ENCODE measurements at places on chromosomes 4 and X.

GRCh38 chr4:74755486-74755885 lies 38.8 kb downstream of the BTC start:
- no peak for DNase-seq

DNA sequence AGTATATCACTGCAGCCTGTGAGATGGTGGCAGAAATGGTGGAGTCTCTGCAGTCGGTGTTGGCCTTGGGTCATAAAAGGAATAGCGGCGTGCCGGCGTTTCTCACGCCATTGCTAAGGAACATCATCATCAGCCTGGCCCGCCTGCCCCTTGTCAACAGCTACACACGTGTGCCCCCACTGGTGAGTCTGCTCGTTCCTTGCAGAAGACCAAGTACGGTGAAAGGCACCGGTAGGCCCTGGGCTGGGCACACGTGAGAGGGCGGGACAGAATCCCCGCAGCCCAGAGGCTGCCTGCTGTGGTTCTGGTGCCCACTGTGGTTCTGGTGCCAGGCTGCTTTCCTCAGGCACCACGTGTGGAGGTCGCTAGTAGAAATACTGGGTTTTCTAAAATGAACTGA lies 31.2 kb upstream of the MSANTD1 start:
- DNase-seq: no peak

DNA sequence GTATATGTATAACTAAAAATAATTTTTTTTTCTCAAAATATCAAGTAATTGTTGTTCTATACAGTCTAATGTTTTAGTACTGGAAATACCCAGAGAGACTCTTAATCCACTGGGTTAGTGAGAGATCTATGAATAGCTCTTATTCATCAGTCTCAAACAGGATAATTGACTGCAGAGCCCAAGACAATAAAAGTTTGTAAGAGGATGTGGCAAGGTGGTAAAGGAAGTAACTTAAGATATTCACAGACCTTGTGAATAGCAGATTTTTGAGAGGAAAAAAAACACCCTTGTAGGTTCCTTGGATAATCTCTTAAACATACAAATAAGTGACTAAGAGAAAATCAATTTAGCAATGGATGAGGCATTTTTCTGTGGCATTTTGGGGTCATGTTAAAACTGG lies 210.9 kb upstream of the FAM241A start:
- DNase-seq: no peak

GRCh38 chr4:40176602-40177001 lies 20.2 kb upstream of the RHOH start:
- DNase-seq: no peak

- no peak for DNase-seq
Observed at GRCh38 chr4:185165605-185166063, 22.6 kb downstream of the SLC25A4 start.

- DNase-seq: peak; percentile 57
Observed at GRCh38 chrX:40273356-40274050, 175.7 kb upstream of the BCOR start.

DNA sequence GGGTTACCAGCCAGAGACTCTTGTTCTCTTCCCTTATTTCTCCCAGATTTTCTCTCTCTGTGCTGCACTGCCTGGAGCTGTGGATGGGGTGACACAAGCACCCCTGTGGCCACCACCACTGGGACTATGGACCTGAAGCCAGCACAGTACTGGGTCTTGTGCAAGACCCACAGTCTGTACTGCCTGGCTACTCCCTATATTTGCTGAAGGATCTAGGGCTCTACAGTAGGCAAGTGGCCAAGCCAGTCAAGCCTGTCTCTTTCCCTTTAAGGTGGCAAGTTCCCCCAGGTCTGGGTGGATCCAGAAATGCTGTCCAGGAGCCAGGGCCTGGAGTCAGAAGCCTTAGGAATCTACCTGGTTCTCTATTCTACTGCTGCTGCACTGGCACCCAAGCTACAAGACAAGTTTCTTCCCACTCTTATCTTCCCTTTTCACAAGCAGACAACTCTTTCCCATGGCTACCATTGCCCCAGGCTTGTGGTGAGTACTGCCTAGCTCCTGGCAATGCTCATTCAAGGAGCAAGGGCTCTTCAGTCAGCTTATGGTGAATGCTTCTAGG lies 28.4 kb upstream of the CT47A1 start:
- DNase-seq: no peak

DNA sequence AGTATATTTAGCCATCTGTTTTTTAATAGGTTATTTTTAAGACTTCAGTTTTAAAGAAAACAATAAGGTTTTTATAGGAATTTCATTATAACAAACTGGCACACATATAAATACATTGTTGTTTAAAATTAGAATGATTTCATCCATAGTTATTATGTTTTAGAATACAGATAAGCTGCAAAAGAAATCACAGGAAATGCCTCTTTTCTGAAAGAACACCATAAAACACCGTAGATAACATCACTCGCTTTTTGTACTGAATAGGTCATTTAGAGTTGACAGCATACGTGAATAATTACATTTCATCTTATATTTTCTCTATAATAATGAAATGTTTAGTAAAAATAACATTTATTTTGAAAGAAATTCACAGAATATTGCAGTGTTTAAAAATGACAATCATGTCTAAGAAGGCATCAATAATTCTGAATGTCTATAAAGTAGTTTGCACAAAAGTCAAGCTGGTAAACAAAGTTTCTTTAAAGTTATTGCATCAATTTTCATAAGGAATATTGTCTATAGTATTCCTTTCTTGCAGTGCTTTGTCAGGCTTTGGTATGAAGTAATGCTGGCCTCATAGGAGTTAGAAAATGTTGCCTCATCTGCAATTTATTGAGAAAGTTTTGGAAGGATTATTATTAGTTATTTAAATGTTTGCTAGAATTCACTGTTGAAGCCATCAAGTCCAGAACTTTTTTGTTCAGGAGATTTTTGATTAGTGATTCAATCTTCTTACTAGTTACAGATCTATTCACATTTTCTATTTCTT lies 17.9 kb upstream of the VEGFC start:
- DNase-seq: no peak

DNA sequence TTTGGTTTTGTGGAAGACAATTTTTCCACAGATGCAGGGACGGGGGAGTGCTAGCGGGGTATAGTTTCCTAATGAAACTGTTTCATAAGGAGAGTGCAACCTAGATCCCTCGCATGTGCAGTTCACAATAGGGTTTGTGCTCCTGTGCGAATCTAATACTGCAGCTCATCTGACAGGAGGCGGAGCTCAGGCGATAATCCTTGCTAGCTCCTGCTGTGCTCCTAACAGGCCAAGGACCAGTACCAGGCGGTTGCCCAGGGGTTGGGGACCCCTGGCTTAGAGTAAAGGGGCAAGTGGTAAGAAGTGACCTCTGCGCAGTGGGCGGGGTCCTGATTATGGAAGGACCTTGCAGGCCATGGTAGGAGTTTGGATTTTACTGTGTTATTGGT lies 3.8 kb downstream of the SCML1 start:
- no peak for DNase-seq

DNA sequence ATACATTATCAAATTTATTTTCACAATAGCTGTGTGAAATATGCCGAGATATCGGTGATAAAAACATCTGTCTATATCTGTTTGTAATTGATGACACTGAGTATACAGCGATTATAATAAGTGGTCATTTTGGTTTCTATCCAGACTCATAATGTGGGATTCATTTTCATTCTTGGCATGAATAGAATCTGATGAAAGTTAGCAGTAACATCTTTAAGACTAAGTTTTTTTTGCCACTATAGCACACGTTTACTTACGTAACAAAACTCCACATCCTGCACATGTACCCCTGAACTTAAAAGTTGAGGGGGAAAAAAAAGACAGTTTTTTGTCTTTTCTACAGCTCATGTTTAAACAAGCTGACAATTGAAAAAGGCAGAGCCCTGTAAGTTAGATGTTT lies 86.4 kb downstream of the PPA2 start:
- no peak for DNase-seq

DNA sequence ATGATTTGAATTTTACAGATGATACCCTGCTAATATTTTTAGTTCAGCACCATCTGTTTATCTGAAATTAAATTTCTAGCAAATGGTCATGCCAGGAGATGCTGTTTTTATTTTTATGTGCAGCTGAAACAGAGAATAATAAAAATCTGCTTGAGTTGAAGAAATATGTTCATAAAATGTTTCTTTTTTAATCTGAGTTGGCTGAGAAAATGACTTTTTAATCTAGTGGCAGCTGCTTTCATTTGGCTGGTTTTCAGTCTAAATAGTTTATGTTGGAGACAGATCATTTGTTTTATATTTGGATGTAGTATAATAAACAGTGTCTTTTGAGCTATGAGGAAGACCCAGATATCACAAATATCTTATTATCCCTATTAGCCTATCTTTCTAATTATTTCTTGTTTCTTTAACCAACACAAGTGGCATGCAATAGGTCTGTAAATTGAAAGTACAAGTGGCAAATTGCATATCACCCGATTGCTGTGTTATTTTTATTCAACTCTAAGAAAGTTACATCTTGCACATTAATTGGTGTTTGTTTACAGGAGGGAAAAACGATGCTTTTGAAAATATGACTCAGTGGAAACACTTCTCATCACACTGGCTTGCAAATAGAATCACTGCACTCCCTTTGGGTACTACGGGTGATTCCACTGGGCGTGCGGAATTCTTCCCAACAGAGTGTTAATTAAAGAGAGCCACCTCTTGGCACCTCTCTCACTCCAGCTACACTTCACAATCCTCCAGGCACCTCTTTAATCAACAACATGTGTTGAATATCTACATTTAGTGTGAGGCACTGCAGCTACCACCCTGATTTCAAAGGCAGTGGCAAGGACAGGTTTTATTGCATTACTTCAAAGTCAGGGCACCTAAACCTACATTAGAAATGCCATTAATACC lies 51.7 kb upstream of the AP1S2 start:
- DNase-seq: no peak

- DNase-seq: no peak
Observed at GRCh38 chr4:5357870-5358269, 306.6 kb downstream of the STK32B start.

DNA sequence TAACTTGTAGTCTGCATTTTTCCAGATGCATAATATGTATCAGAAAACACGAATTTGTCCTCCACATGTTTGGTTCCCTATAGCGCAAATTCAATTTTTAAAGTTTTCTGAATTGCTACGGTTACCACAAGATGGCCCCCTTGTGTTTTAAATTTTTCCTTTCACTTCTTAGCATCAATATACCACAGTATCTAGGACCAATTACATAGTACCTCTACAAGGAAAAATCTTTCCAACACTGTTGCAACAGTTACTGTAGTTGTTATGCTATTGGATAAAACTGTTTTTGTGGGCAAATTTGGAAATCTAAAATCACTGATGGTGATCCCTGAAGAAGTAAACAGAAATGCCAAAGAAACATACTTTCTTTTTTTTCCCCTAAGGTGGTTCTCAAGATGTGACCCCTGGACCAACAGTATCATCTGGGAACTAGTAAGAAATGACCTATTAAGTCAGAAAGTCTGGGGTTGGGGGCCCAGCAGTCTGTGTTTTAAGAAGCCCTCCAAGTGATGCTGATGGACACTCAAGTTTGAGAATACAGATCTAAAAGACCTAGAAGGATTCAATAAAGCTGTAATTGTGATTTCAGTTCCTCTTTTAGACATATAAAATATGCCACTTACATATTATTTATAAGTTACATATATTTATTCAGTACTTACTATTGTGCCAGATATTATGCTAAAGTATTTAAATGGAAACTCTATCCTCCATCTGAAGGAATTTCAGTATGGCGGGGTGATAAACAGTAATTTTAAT lies 3.1 kb downstream of the ZGRF1 start:
- no peak for DNase-seq

DNA sequence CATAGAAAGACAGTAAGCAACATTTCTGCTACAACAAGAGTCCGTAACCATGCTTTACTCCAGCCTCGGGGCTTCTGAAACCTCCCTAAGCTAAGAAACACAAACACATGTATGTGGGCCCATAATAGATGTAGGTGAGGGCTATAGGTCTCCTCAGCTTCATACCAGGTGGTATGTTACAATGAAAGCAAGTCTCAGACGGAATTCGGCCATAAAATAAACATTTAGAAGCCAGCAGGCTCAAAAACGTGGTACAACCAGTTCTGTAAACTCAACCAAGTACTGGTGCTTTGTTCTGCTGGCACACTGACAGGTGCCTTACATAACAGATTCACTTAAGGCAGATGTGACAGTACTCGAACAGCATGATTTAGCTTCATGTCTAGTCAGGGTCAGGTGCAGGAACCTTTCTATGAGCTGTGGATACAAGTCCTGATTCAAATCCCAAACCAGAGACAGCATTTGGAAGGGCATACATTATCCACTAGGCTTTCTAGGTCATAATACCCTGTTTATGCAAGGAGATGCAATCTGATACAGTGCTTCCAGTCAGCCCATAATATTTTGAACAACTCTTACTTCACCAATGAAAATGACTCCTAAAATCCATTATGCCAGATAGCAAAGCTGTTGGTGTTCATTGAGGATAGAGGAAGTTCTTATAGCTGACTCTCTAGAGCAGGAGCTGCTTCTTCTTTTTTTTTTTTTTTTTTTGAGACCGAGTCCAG lies 113.8 kb upstream of the ENPP6 start:
- DNase-seq: peak; percentile 76

- DNase-seq: no peak
Observed at GRCh38 chr4:169220447-169220846, 50.3 kb downstream of the SH3RF1 start.

DNA sequence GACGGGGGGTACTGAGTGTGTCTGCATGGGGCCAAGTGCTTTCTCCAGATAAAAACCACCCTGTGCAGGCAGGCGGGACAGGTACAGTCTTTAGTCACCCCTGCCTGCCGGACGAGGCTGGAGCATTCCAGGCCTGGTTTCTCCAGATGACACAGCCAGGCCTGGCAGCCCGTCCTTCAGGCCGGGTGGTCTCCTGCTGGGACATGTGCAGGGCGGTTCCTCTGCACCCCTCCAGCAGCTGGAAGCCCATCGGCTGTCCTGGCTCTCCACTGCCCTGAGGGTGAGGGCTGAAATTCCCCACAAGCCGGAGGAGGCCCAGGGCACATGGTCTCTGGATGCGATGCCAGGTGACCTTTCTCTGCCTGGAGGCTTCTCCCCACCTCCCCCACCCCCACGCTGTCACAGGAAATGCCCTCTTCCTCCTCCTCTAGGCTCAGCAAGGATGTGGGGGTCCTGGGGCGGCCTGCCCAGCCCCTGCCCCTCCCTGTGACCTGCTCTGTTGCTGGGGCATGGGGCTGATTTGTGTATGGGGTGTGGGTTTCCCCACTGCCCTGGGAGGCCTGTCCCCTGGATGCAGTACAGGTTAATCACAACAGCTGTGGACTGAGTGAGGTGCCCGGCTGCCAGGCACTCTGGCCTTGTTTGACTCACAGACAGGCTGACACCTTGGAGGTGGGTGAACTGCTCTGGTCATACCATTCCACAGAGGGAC lies 110.7 kb upstream of the LRPAP1 start:
- no peak for DNase-seq

DNA sequence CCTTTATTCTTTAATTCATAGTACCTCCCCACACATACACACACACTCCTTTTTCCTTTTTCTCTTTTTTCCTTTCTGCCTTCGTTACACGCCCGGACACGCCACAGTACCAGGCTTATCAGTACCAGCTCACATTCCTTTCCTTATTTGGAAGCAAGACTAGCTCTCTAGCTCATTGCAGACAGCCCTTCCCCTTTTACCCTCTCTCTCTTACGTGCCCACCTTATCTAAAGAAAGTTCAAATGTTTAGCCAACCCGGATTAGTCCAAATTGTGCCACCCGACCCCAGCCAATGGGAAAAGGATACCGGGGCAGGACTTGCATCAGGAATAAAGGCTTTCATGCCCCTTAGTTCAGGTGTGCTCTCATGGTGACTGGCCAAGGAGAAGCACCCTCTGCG lies 194.7 kb upstream of the VCX3A start:
- no peak for DNase-seq

- peak; percentile 76 for DNase-seq
Observed at GRCh38 chrX:76427560-76428242, at the start of gene MAGEE1. TSS of gene MAGEE1 (plus strand) at chrX:76427710. CDS start at chrX:76427931, 221 bp downstream.

Measured in ureter (tissue), 1 donor.